ENCODE measurements at places on chromosomes 11 and 22.

DNA sequence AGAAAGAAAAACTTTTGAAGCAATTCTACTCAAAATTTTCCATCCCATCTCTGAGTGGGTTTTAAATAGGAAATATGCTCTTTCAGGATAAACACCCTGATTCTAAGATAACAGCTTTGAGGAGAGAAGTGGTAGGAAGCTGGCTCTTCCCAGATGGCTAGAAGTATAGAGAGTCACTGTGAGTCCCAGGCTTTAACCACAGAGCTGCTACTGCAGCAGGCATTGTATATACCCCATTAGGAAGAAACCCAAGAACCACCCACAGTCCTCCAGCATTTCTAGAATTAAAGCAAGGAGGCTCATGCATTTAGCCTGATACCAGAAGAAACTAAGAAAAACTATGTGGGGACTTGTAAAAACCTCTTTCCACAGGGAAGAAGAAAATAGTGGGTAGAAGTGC is 1405.6 kb upstream of the TENM4 start:
- no peak for DNase-seq

GRCh38 chr11:2777386-2777785 is 77.6 kb upstream of the KCNQ1OT1 start:
- peak; percentile 23 for DNase-seq

DNA sequence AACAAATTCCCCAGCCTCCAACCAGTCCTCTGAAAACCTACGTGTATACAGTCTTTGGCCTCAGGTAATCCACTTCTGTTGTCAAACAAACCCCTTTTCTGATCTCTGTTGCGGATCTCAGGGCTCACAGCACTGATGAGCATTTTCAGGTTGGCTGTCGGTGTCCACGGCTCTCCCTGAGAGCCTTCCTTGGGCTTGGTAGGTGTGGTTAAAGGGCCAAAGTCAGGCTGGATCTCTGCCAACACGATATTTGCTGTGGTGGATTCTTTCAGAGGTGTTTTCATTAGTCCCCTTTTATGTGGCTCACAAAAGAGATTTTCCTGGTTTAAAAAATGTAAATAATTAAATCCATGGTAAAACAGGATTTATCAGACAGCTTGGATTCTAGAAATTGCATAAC is 2.9 kb downstream of the E2F8 start:
- DNase-seq = no peak

DNA sequence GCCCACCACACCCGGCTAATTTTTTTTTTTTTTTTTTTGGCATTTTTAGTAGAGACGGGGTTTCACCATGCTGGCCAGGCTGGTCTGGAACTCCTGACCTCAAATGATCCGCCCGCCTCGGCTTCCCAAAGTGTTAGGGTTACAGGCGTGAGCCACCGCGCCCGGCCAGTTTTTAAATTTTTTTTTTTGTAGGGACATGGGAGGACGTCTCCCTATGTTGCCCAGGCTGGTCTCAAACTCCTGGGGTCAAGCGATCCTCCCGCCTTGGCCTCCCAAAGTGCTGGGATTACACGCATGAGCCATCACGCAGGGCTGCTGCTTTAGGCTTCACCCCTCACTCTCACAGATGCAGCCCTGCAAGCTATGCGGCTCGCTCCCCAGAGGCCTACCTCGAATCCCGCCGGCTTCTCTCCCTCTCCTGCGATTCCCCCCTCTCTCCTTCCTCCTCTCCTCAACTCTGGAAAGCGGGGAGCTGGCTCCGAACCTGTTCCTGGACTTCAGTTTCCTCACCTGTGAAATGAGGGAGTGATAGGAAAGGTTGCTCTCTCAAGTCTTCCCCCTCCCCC is 926 bp downstream of the CCDC157 start:
- DNase-seq = no peak

All from Right ventricle myocardium superior (tissue), 1 donor.